ENCODE measurements at places on chromosomes 6 and 20.

DNA sequence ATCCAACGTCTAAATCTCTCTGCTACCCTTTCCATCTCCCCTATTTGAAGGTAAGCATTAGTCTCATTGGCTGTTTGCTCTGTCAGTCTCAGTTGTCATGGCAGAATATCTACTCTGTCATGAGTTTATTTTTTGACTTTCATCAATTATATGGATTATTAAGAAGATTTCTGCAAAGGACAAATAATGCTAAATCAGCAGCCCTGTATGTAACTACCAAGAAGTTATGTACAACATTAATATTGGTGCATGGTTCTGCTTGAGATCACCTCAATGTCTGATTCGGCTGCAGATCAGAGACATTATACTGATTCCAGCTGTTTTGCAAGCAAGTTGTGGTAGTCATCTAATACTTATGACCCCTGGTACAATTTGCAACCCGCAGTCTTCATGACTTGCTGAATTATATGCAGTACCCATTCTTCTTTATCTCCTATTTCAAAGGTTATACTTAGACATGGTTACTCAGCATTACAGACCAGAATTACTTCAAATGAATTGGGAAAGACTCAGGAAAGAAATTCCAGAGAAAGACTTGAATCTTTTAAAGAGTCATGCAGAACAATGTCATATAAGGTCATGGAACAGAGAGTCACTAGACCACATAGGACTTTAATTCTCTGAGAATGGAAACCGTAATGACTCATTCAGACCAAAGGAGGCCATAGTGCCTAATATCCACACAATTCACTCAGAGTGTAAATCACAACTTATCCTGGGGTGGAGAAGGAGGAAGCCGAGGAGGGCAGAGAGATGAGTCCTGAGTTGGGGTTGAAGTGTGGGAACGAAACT, 201.4 kb downstream of the IBTK start:
- DNase-seq, result no peak

- no peak for DNase-seq
Observed at GRCh38 chr6:42251500-42251899, 33.8 kb upstream of the MRPS10 start.

GRCh38 chr6:106244931-106245330, 80.6 kb downstream of the ATG5 start:
- DNase-seq, result no peak

- DNase-seq, result no peak
Observed at GRCh38 chr6:2943564-2943955, 27.8 kb downstream of the SERPINB6 start.

DNA sequence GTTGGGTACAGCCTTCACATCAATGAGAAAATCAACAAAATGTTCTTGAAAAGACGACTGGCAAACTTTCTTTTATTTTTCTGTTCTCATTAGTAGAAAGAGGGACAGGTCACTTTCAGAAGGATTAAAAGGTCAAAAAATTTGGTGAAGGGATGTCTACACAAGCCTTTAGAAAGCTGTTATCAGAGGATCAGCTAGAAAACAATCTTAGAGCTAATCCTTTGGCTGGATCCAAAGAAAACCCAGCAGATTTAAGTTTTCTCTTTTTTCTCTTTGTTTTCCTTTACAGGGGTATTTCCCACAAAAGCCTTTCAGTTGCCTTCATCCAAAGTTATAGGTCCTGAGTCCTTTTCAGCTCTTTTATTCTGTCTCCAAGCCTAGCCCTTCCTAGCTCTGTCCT, 57.3 kb upstream of the EDN1 start:
- no peak for DNase-seq
